Amniotic stem cell (primary cell): ENCODE measurements at places on chromosomes 12 and 14.

DNA sequence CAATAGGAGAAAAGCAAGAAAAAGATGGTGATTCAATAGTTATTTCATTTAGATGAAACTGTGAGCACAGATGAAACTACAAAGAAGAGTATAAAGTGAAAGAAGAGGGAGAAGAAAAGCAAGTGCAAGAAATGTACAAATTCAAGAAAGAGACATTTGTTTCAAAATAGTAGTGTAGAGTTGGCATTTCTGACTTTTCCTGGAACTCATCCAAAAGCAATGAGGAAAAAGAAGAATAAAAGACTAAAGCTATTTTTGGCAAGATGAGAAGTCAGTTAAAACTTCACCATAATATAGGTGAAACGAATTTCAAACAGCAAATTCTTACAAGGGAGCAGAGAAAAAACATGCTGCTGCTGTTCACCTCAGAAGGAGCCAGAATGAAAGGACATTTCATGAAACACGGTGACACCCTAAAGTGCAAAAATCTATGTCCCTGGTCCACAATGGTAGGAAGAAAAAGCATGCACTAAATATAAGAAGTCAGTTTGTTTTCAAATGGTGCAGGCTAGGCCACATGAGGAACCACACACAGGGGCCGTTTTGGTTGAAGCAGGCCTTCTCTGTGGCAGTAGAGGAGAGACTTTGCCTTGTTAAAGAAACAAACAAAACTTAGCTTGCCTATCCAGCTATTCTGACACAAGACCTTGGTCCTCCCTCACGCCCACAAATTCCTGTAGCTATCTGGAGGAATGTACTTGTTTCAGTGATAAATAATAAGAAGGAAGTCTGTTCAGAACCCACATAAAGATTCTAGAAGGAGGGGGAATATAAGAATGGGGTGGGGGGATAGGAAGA, 11.1 kb upstream of the CMAS start:
- no peak for DNase-seq

DNA sequence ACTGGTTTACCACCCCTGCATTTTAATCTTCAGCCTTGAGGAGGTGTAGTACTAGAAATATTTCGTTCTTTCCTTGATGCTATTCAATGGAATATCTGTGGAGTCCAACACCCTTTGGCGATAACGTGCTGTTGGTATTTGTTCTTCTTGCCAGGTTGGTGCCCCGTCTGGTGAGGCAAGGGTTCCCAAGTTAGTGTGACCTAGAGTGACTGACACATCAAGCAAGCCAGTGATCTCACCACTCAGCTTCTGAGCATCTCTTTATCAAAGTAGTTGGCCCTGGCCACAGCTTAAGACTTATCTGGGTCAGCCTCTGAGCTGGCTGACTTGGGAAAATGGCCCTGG, 60.2 kb downstream of the PLXNC1 start:
- DNase-seq: no peak

DNA sequence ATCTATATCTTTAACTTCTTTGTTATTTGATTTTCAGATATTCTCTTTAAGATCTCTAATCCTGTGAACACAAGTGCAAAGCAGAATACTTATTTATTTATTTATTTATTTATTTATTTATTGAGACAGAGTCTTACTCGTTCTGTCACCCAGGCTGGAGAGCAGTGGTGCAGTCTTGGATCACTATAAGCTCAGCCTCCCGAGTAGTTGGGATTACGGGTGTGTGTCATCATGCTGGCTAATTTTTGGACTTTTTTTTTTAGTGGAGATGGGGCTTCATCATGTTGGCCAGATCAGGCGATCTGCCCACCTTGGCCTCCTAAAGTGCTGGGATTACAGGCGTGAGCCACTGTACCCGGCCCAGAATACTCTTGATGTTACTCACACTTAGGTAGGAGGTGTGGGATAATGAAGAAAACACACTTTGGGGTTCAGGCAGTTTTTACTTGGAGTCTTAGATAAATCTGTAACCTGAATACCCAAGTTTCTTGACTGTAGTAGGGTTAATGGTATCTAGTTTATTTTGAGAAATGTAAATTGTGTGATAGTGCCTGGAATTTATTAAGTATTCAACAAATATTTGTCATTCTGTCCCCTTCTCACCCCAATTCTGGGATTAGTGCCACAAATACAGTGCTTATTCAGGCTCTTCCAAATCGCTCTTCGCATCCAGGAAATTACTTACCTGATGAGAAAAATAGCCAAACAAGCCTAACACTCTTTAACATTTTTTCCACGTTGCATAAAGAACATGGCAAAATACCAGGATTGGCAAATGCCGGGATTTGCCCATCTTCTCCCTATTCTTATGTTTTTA, 33.0 kb downstream of the METAP2 start:
- no peak for DNase-seq

DNA sequence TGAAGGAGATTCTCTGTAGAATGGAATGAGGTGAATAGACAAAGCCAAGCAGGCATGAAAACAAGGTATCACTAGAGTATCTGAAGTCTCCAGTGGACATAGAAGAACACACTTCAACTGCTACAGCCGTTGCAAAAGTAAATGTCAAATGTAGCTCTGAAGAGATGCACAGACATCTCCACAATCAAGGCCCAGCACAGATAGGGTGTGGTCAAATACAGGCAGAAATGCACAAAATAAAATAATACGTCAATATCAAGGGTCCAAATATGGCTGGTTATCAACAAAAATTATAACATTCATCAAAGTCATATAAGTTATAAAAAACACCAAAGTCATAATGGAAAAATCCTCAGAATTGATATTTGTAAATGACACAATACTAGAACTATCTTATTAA, 1107.3 kb downstream of the TMEM121 start:
- DNase-seq: no peak

- DNase-seq: peak; percentile 91
These were observed 28.1 kb upstream of the TBC1D30 start for GRCh38 chr12:64796205-64796845.

GRCh38 chr12:14976658-14977057, 3.8 kb downstream of the PDE6H start:
- no peak for DNase-seq

GRCh38 chr14:74882103-74882920, 596 bp downstream of the DLST start:
- peak; percentile 34 for DNase-seq

DNA sequence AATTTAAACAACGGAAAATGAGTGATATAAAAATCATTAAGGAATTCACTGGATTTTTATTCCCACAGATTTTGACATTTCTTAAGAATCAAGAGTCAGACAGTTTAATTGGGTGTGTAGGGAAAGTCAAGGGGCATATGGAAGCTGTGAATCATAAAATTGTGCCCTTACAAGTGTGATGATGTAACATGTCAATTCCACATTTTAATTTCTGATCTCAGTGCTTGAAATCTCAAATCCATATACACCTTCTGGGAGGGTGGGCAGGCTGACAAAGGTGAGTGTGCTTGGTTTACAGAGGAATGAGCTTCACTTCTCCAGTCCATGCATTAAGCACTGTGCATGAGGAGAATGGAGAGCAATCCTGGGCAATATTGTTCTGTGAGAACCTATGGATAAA, 1.0 kb upstream of the KRT6A start:
- no peak for DNase-seq

DNA sequence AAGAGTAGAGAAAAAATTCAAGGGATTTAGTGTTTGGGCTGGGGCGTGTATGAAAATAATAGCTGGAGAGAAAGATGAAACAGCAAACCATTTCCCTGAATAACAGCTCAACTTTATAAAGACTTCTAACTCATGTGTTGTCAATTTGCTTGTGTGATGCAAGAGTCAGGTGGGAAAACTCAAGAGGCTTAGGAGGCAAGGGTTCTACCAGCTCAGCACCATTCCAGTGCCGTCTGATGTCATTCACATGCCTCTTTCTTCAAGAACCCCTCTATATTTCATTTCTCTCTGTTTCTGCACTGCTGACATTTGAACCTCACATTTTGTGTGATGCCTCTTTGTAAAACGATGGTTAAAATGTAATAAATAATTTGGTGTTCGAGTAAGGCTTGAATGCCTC, 192.2 kb downstream of the PRKD1 start:
- DNase-seq: no peak

- DNase-seq: no peak
These were observed 23.0 kb downstream of the ZFHX2 start for GRCh38 chr14:23528555-23528954.

DNA sequence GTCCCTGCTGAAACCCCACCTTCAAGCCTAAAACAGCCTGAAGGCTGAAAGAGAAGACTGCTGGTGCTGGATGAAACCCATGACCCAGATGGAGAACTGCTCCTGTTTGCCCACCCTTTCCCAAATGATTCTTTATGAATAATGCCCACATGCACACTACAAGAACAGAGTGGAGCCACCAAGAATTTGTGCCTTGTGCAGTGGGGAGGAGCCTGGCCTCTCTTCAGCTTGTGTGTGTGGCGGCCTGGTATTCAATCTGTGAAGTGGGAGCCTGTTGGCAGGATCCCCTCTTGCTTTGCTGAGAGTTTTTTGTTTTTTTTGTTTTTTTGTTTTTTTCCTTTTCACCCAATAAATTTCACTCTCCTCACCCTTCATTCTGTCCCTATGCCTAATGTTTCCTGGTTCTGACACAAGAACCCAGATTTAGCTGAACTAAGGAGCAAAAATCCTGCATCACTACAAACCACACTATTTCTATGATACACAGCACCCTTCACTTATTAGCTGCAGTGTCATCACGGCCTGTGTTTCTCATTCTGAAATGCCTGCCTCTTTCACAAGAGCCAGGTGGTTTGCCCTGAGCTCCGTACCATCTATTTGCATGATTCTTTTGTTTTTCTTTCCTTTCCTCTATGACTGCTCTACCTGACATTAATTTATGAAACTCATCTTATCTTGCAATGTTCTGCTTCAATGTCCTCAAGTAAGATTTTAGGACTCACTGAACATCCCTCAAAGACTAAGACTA, 585.5 kb upstream of the ATXN7L3B start:
- no peak for DNase-seq

- no peak for DNase-seq
These were observed 34.8 kb upstream of the APPL2 start for GRCh38 chr12:105270671-105271255.

GRCh38 chr12:76266797-76267196, 81.4 kb downstream of the BBS10 start:
- no peak for DNase-seq

DNA sequence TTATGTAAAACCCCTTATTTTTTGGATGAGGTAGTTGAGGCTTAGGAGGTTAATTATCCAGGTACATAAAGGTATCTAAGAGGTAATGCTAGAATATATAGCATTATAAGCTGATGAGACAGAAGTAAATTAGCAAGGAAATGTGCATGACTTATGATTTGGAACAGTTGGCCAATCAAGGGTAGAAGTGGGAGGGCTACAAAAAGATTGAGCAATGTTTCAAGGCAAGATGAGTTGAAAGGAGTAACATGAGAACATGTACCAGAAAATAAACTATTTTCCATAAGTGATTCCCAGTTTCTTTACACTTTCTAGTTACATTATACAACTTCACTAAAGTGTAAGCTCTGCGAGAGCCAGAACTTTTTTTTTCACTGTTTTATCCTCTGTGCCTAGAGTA, 290.9 kb downstream of the LRIG3 start:
- no peak for DNase-seq

GRCh38 chr12:124680863-124681778, 113.7 kb upstream of the NCOR2 start:
- DNase-seq: no peak

- peak; percentile 37 for DNase-seq
These were observed 282.7 kb downstream of the AKAP6 start for GRCh38 chr14:32611752-32612151.

DNA sequence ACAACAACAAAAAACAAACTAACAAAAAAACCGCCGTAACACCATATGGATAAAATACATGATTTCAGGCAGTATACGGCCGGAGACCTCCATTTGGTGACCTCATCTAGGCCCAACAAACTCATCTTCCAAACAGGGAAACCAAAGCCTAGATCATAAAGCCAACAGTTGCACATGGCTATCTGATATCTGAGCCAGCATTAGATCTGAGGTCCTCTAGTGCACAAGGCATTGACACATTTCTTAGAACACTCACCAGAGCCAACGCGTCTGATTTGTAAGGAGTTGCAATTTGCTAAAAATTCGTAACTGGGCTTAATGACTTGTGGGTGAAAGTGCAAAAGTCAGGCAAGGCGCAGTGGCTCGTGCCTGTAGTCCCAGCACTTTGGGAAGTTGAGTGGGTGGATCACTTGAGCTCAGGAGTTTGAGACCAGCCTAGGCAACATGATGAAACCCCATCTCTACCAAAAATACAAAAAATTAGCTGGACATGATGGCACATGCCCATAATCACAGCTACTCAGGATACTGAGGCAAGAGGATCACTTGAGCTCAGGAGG, 42.0 kb upstream of the NUDT4 start:
- DNase-seq: no peak

DNA sequence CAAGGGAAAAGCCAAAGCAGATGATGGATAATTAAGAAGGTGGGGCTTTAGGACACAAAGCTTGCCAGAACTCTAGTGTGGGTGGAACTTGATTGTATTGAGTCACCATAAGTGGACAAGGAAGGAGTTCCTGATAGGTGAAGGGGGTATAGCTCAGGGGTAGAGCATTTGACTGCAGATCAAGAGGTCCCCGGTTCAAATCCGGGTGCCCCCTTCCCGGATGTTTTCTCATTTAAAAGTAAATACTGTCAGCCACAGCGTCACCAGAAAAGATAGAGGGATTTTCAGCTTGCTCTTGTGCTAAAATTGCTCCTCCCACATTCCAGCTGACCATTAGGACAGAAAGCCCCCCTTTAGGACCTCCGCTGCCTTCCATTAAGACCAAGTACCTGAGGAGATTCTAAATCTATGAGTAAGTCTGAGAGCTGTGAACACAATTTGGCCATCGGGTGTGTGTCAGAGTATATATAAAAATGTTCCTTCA, 36.6 kb downstream of the DCAF4 start:
- DNase-seq: peak; percentile 44

GRCh38 chr12:15808250-15808649, 19.1 kb upstream of the EPS8 start:
- DNase-seq: no peak

DNA sequence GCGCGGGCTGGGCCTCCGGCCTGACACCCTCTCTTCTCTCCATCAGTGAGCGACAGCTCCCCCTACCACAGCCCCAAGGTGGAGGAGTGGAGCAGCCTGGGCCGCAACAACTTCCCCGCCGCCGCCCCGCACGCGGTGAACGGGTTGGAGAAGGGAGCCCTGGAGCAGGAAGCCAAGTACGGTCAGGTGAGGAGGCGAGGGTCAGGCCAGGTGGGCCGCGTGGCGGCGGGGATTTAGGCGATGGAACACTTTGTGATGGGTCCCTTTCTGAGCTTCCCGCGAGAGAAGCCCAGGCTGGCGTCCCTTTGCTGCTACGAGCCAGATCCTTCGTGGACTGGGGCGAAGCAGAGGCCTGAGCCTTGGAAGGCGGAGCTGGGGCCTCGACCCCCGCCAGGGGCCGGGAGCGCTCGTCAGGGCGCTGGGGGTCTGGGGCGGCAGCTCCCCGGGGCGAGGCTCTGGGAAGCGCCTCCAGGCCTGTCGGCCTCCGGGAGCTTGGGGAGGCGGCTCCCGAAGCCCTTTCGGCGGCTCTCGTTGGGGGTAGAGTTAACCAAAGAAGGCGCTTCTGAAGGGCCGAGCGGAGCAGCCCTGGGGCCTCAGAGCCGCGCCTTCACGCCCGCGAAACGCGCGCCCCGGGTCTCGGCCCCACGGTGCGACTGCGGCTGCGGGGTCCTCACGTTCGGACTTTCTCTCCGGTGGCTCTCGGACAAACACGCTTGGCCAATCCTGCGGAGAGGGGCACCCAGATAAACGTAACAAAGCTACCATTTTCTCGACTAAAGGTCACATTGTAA, 5.0 kb downstream of the PAX9 start:
- DNase-seq: no peak
